Activated naive CD4-positive, alpha-beta T cell treated with anti-CD3 and anti-CD28 coated beads, Interleukin-2, amount 50 U/mL, for 72 hours (primary cell): ENCODE measurements at places on chromosomes 2 and 18. TPM values are rescaled to one million over a fixed set of nuclear protein-coding genes. Genes with fewer than 3 reads are reported as not detected.

GRCh38 chr2:15058015-15058720 lies 425.7 kb downstream of the LRATD1 start:
- no peak for DNase-seq

DNA sequence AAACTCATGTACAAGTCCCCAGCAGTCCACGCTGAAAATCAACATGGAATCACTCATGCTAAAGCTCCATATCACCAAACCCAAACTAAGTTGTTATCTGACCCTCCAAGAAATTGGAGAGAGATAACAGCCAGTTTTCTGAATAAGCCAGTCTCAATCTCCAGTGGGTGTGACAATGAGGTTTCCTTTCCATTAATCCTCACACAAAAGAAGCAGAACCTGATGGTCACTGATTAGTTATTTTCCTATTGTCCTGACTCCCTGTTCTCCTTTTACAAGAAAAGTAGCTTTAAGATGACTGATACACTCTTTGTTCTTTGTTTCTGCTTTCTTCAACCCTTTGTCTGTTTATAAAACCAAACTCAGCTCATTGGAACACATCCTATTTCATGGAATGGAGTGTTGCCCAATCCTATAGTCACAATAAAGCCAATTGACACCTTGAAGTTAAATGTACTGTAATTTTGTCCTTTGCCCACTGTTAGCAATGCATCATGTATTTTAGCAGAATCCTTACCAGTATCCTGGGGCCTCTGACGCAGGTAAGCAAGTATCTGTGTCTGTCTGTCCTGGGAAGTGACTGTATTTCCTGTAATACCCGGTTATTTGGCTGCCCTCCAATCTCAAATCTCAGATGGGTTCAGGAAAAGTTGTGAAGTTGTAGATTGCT lies 30.6 kb upstream of the SH3RF3 start:
- no peak for DNase-seq

Gene METTL4
- 20.3 TPM for total RNA-seq

DNA sequence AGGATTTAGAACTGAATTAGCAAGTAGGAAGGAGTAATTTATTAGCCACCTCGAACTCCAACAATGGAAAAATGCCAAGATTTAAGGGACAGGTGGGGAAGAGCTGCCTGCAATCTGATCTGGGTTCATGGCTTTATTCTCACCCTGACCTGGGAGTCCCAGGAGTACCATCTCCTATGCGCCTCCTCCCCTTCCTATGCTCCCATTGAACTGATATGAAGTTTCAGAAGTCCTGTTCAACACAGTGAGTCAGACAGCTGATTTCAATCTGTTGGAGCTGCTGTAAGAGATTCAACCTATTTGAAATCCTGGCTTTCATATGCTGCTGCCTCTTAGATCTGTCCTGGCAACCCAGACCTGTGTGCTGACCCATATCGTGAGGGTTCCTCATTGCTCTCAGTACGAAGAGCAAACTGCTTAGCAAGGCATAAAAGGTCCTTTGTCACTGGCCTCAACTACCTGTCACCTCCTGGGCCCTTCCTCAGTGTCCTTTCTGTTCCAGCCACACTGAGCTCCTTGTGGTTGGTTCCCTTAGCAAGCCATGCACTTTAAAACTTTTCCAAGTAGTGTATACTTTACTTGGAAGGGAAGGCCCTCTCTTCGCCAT lies 15.9 kb upstream of the CD28 start:
- no peak for DNase-seq

DNA sequence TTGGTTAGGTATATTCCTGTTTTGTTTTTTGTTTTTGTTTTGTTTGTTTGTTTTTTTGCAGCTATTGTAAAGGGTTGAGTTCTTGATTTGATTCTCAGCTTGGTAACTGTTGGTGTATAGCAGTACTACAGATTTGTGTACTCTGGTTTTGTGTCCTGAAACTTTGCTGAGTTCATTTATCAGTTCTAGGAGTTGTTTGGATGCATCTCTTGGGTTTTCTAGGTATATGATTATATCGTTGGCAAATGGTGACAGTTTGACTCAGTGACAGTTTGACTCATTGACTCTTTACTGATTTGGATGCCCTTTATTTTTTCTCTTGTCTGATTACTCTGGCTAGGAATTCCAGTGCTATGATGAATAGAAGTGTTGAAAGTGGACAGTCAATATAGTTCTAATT lies 53.7 kb downstream of the APLF start:
- no peak for DNase-seq

- DNase-seq, result peak; percentile 63
These were observed 85.3 kb downstream of the CDC42EP3 start for GRCh38 chr2:37585982-37586621.

GRCh38 chr2:156329927-156330726 lies 2.4 kb downstream of the NR4A2 start:
- peak; percentile 13 for DNase-seq

GRCh38 chr18:36942264-36942663 lies 113.3 kb downstream of the KIAA1328 start:
- peak; percentile 22 for DNase-seq

- no peak for DNase-seq
These were observed 162.1 kb downstream of the UBE2E3 start for GRCh38 chr2:181142514-181142913.

DNA sequence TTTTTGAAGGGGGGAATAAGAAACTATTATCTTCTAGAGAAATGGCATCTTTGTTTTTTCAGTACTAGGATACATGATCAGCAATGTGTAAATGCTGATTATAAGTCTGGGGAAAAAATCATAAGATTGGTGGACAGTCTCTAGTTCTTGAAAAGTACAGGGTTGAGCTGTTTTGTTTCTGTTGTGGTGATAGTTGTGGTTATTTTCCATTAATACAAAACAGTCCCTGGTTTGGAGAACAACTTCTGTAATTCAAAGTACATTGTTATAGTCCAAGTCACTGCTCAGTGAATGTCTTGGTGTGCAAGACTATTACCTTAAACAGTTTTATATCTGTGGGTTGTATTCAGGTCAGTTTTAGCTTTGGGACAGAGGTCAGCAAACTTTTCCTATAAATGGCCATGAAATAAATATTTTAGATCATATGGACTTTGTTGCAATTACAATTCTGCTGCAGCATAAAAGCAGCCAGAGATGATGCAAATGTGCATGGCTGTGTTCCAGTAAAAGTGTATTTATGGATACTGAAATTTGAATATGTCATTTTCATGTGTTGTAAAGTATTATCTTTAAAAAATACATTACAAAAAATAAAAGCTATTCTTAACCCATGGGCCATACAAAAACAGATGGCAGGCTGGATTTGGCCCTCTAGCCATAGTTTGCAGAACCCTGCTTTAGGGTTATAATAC lies 111.0 kb downstream of the CERS6 start:
- DNase-seq, result no peak

- no peak for DNase-seq
These were observed 3.7 kb downstream of the SMC6 start for GRCh38 chr2:17749753-17750438.

- DNase-seq, result no peak
These were observed 55.5 kb downstream of the MARCHF4 start for GRCh38 chr2:216316743-216317142.

GRCh38 chr2:217398860-217399259 lies 539.0 kb upstream of the TNP1 start:
- DNase-seq, result no peak

DNA sequence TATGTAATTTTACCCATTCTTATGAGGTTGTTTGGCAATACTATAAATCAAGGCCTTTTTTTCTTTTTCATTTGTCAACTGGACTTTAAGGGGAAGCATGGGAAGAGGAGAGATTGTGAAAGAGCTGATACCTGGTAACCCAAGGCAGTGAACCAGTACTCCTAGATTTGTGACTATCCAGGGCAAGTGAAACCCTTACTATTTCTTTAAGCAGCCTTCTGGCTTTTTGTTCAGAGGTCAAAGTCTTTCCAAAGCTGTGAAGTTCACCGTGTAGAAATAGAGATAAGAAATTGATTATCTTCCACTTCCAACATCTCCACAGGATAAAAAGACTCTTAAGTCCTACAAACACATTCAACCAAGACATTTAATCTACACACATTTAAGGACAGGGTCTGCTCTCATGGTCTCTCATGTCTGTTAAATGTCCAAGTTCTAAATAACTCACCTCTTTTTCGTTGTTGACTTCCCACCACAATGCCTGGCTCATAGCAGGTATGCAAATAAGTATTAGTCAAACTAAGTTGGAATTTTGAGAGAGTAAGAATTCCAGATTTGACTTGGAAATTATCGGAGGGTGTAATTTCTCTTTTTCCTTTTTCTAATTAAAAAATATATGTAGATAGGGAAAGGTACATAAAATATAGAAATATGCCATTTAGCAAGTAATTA lies 485.8 kb downstream of the STK39 start:
- no peak for DNase-seq

Gene IWS1
- 60.5 TPM for total RNA-seq

Gene EFR3B
- total RNA-seq, result 1.2 TPM

DNA sequence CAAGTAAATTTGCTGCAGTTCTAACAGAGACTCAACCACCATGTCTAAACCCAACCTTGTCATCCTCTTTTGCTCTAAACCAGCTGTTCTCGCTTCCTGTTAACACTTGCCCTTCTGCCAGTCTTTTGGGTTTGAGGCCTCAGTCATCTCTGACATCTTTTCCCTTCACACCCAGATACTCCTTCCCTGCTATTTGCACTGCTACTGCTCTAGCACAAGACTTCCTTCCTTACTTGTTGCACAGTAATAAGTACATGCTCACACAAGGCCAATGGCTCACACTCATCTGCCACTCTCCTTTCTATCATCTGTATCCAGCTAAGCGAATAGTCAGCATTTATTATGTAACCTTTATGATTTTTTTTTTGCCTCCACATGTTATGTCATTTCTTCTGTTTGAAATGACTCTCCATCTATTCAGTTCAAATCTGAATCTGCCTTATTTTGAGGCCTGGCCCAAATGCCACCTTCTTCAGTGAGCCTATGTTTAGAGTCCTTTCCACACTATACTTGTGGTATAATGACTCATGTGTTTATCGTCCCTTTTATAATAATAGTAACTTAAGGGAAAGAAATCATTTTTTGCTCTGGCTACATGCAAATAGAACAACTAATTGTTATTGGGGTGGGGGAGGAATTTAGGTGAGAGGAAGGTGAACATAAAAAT lies 22.5 kb upstream of the CDKL4 start:
- DNase-seq, result no peak

Gene CNNM4
- total RNA-seq, result 8.7 TPM

DNA sequence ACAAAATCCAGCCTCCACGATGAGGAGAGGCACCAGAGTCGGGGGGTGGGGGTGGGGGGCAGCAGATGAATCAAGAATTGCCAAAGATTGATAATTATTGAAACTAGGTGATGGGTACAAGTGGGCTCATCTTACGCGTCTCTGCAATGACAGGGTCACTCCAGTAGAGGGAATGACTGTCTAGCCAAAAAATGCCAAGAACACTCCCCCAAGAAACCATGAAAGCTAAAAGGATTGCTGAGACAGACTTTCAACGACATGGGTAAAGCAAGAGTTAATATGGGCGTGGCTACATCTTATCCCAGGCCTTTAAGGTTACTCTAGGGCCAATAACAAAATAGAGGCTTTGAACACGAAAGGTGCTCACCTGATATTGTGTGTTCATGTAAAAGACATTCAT lies 86.5 kb downstream of the STK39 start:
- no peak for DNase-seq

Gene TMEM214
- 68.0 TPM for total RNA-seq

Gene TRIM54
- total RNA-seq, result not detected

- no peak for DNase-seq
These were observed 2.6 kb downstream of the CAB39 start for GRCh38 chr2:230715201-230715600.

GRCh38 chr2:20487030-20487391 lies 40.1 kb downstream of the RHOB start:
- DNase-seq, result no peak

DNA sequence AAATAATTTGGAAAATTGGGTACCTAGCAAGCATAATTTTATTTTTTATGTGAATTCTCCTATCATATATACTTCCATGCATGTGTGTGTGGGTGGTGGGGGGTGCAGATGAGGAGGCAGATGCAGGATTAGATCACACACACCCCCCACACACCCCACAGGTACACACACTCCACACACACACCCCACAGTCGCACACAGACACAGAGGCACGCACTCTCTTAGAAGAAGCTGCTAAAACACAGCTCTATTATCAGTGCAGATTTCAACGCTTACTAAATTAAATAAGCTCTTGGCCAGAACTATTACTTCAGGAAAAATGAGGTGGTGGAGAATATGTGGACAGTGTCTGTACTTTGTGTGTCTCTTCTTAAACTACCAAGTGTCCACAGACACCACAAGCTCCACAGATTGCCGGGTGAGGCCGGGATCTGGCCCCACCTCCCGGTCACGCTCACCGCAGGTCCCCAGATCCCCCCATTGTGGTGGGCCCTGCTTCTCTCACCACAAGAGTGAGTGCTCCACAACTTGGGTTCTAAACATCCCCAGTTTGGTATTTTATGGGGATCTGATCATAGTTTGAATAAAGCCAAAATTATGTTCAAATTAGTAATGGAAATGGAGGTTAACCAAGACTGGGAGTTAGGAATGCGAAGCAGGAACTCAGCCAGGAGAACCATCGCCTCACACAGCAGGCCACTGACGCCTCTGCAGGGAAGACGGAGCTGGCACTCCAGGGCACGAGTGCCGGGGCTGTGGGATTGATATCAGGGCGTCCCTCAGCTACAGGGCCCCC lies 102.1 kb downstream of the PXDN start:
- DNase-seq, result no peak

GRCh38 chr2:59900728-59901452 lies 652.6 kb downstream of the BCL11A start:
- DNase-seq, result no peak

DNA sequence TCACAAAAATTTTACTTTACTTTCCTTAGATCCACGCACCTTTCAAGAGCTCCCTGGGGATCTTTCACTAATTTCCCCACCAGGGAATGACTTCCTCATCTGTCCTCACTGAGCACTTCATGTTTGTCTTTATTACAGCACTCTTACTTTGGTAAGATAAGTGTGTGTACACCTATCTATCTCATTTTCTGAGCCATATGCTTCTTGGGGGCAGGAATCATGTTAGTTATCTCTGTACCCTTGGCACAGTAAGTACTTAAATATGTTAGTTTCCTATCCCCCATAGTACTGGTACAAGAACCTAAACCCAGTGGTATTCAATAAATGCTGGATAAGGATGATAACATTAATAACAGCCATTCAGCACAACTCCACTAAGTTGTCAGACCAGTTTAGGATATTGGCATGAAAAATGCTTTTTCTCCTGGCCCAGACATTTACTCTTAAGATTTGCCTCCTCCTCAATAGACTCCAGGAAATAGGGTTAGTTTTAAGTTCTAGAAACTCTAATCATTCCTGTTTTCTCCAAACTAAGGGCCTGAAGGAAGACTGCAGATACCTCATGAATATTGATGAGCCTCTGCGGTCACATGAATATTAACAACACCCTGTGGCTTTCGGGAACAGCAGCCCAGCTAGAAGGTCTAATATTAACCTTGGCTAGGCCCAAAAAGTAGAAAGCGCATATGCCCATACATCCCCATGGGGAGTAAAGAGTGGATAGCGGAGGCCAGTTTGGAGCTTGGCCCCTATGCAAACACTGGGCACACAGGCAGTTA lies 38.2 kb downstream of the NHEJ1 start:
- no peak for DNase-seq

Gene PLGLB2
- not detected for total RNA-seq
